ENCODE measurements at places on chromosomes 7 and 10.

GRCh38 chr10:52779541-52780390 lies 7.2 kb upstream of the MBL2 start:
- DNase-seq = no peak

DNA sequence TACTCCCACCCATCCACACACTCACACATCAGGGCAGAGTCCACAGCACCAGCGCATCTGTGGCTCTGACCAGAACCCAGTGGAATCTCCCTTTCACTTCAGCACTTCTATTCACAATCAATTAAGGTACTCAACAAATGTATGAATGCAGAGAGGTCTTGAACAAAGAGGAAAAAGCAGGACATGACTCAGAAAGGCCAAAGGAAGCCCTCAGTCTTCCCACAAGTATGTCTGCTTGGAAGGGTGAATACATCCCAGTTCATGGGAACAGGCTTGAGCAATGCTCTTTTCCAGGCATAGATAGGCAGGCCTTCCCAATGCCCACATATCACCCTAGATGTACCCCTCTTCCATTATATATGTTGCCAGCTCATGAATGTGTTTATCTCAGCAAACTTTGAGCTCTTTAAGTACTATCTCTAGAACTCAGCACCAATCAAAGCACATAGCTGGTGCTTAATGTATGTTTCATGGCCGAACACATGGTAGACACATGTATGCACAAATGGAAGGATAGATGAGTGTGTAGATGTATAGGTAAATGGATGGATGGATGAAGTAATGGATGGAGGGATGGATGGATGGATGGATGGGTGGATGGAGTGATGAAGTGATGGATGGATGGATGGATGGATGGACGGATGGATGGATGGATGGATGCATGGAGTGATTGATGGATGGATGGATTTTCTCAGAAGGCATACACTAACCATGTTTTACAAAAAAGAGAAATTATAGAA lies 507.6 kb downstream of the GRID1 start:
- DNase-seq = no peak

DNA sequence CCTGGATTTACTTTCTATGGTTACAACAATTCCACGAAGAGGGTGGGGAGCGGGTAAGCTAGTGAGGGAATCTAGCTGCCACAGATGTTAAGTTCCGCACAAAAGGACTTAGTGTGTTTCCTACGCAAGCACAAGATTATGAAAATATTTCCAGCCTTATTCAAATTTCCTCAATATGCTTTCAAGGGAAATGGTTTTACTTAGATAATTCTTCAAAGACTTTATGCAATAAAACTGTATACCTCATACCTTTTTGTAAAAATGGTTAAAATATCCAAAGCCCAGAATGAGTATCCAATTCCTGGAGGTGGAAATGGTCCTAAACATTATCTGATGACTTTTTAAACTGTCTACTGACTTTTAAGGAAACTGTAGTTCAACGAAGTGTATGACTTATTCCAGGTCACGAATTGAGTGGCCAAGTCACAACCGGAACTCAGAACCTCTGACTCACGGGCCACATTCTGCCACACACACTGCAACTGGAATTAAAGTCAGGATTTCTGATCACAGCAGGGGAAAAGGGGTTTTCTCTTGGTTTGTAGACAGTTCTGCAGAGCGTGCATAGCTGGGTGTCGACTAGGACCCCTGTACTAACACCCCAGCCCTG lies 20.2 kb upstream of the INSIG1 start:
- no peak for DNase-seq

DNA sequence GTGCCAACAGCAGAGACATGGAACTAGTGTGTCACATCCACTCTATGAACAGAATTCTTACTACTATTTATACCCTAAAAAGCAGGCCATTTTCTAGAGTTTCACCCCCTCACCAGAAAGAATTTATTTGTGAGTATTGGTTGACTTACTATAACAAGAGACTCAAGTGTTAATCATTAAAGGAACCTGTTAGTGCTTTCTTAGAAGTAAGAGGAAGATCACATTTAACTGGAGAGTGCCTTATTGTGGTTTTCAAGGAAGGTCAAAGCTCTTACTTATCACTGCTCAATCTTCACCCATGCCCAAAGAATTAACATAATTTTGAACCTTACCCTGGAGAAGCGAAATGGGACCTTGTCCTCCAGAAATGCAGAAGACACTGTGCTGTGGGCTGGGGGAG lies 169.3 kb upstream of the PRSS1 start:
- no peak for DNase-seq

DNA sequence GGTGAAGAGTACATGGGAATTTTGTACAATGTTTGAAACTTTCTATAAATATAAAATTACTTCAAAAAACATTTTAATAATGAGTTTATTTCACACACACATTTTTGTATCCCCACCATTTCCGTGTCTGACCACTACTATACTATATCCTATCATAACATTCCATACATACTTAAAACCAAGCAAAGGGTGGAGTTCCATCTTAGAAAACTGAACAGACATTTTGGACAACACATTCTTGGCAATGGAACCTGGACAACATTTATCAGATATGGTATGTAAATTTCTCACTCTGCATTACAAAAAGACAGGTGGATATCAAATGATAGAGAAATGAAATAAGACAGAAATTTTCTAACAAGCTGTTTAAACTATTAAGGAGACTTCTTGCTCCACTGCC lies 168.9 kb downstream of the TWIST1 start:
- no peak for DNase-seq

DNA sequence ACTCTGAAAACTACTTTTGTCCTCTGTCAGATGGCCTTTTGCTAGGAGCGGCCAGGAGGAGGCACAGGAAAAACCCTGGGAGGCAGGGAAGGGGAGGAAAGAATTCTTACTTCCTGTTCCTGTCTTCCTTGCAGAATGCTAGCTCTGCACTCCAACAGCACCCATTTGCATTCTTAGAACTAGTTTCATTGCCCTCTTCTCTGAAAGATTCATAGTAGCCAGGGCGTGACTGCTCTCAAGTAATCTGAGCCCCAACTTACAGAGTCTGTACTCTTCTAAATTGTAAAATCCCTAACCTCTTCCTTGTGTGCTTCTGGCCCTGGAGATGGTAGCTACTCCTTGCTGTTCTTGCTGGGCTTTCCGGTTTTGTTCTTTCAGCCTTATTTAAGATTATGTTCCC lies 75.3 kb upstream of the STEAP1 start:
- DNase-seq = no peak

GRCh38 chr10:36676321-36676720 lies 449.1 kb upstream of the ANKRD30A start:
- no peak for DNase-seq

DNA sequence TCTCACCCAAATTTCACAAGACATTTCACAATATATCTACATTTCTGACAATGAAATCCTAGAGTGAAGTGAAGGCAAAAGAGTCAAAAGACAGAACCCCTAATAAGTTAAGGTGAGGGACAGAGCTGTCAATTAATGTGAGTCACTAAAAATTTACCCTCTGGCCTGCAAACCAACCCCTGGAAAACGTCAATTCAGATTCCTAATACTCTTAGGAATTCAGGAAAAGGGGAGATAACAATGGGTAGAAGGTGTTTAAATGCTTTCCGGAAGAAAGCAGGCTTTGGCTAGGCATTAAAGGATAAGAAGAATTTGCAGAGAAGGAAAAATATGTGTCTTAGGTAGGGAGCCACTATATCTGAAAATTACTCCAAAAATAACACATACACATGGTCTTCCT lies 299.6 kb downstream of the INHBA start:
- no peak for DNase-seq

DNA sequence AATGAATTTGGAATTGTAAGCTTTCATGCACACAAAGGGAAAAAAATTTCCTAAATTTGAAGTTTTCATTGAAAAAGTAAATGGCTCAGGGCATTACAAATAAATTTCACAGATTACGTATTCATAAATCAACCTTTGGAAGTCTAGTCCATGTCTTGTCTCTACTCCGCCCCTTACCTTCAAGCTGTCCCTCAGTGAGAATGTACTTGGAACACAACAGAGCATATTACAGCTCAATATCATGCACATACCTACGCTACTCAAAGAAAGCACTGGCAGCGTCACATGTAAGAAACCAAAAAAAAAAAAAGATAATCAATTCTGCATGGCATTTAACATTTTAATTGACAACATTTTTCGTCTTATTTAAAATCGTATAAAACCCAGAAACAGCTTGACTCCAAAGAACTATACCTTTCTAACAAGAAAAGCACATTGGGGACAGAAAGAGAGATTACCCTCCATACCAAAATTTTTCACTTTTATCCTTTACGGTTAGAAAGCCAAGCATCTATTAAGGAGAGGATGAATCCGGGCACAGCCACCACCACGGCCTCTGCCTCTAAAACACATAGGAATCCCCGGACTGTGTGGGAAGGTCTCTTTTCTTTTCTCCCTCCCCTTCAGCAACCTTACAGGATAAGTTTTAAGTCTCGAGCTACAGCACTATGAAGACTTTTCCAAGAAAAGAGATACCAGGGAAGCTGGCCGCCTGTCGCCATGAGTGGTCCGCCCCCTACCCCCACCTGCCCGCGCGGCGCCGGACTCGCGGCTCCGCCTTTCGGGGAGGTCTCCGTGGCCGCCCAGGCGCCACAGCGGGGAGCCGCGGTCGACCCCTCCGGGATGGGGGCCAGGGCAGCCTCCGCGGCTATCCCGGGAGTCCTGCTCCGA lies 1.1 kb downstream of the JMJD1C start:
- no peak for DNase-seq

GRCh38 chr10:88104223-88104622 lies 240.8 kb downstream of the PTEN start:
- DNase-seq = no peak

DNA sequence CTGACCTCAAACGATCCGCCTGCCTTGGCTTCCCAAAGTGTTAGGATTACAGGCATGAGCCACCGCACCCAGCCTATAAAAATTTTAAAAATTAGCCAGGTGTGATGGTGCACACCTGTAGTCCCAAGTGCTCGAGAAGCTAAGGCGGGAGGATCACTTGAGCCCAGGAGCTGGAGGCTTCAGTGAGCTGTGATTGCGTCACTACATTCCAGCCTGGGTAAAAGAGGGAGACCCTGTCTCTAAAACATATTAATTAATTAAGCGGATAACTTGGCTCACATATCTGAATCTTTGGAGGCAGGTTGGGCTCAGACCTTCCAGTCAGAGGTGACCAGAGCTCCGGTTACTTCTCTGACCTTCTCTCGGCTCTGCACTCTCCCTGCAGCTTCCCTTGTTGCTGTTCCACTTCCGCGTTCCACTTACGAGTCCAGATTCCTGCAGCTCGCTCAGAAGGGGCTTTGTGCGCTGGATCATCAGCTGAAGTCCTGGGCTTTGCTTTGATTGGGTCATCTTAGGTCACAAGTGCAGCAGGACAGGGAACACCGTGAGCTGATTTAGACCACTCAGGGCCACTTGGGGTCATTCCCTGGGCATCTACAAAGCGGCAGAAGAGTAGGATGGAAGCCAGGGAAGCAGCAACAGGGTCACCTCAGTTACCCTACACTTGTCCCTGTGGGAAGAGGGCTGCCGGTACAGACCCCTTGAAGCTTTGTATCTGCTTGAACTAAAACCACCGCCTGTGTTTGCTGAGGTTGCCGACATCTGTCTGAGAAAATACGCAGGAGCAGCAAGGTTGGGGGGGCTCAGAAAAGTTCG lies 2.0 kb upstream of the ARPC1B start:
- DNase-seq = no peak

DNA sequence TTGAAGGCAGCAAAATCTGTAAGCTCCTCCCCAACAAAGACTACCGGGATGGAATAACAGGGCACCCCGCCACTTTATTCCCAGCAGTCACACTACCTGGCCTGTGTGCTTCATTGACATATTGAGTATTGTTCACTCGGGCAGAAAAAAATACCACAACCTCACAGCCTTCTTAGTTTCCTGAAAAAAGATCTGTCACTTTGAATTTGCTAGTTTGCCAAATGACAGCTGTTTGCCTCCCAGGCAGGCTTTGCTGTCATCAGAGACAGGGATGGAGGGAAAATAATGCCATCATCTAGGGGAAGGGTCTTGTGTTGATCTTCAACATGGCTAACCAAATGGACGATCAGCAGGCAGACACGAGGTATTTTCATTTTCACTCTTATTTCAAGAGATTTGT lies 26.9 kb downstream of the BMPER start:
- no peak for DNase-seq

- DNase-seq = no peak
These were observed 29.3 kb downstream of the PIK3AP1 start for GRCh38 chr10:96690755-96691730.

DNA sequence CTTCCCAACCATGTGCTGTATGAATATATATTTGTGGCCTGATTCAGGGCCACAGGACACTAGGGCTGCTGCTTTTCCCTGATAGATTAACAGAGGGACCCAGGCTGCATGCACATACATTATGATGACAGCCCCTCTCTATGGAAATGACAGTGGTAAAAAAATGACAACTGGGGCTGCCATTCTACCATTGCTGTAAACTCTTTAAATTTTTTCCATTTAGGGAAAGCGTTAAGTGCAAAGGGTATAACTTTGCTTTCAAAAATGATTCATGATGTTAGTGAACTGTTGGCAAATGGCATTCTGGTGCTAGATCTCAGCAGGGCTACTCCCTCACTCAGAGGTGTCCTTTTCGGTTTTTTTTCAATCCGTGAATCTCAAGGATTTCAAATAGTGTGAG lies 4.2 kb downstream of the CTBP2 start:
- no peak for DNase-seq

- no peak for DNase-seq
These were observed 237.8 kb downstream of the SEMA3E start for GRCh38 chr7:83410989-83411591.

DNA sequence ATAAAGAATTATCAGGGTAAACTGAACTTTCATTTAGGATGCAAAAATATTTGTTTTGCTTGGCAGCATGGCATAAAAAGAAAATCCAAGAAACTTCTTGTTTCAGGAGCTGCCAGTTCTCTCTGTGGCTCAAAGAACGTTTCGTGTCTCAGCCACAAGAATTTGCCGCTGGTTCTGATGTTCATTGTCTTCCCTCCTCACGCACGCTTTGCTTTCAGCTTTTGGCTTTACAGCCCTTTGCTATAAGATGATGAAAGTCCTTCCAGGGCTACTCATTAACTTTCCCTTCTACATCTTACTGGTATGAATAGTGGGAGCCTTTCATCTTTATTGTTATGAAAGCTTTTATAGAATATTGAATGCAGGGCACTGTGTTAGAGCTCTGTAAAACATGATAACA lies 124.7 kb downstream of the BICC1 start:
- no peak for DNase-seq
